NCI-H1930 (cell line): ENCODE measurements at places on chromosomes 7 and 10.

- DNase-seq, result no peak
Measured at GRCh38 chr7:106309362-106309761, 24.6 kb upstream of the NAMPT start.

DNA sequence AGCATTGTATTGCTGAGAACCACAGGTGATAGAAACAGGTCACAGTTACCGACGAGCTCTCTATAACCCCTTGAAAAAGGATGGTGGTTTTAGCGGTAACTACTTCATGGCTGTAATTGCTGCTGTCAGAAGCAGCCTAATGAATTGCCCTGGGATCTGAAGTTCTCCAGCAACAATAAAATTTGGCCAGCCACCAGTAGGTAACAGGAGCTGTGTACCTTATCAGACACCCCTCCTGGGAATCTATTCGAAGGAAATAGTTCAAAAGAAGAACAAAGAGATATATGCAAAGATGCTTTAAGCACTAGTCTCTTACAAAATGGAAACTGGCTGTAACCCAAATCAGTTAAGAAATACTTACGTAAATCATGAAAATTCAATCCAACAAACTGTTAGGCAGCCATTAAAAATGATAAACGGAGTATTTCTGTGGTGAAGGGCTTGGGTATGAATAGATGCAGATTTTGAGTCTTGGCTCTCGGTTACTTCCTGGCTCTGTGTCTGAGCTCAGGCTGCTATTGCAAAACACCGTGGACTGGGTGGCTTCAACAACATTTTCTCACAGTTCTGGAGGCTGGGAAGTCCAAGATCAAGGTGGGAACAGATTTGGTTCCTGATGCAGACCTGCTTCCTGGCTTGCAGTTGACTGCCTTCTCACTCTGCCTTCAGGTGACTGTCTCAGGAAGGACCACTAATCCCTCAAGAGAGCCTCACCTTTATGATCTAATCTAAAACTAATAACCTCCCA, 1.6 kb downstream of the MSRB2 start:
- no peak for DNase-seq

DNA sequence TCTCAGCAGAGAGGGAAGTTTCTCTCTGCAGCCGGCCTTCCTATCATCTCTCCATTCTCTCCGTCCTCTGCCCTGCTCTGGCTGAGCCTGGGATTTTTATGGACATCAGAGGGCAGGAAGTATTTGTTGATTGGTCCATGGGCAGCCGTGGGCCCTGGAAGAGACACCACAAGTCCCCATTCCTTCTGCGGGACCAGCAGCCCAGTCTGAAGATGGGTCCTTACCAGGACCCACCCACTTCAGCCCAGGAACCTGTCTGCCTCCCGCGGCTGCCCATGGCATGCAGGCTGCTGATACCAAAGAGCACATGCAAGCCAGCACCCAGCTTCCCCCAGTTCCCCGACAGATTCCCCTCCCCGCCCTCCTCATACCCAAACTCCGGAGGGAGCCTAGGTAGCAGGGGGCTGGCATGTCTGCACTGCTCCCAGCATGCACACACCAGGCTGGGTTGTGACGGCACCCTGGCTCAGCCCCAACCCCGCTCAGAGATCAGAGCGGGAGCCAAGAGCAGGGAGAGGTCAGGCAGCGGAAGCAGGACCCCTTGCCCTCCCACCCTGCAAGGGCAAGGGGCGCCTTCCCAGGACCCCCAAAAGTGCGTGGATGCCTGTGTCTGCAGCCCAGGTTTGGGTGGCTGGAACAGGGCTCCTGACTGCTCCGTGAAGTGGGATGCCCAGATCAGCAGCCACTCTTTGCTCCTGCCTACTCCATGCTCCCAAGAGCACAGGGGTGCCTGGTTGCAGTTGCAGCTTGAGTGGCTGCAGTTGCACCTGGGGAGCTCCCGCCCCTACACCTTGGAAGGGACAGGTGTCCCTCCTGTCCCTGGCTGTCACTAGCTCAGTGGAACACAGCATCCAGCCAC, 538.6 kb upstream of the POT1 start:
- DNase-seq, result no peak

DNA sequence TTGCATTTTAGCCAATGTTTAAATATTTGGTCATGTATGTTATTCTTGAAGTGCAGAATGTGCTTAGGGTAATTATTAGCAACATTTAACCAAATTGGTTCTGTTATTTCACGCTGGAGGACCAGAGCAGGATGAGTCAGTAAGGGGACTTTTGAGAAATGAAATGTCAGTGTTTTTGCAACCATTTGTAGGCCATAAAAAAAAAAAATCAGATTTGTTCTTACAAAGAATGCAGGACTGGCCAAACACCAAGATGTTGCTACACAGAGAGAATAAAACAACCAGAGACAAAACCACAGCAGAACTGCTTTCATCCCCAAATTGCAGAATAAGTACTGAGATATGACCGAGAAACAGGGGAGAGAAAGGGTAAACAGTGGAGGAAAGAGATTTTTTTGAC, 62.1 kb downstream of the TPST1 start:
- DNase-seq, result no peak

DNA sequence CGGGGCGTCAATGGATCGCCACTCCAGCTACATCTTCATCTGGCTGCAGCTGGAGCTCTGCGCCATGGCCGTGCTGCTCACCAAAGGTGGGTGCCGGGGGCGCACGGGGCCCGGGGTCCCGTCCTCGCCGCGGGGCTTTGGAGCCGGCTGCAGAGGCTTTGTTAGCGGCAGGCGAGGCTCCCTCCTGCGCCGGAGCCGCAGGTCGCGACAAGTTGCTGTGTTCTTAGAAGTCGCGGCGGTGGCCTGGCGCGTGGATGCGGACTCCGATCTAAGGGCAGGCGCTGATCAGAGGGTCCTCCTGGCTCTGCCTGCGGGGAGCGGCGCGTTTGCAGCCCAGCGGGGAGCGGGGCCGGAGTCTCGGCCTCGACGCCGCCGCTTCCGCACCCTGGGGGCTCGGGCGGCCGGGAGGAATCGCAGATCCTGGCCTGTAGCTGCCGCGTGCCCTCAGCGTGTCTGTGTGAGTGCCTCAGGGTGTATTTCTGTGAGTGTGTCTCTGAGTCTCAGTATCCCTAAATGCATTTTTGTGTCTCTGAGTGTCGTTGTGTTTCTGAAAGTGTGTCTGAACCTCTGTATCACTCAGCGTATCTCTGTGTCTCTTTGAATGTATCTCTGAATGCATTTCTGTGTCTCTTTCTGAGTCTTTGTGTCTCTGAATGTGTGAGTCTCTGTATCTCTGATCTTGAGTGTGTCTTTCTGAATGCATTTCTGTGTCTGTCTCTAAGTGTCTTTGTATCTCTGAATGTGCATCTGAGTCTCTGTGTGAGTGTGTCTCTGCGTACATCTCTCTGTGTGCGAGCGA, 766 bp downstream of the BAMBI start:
- DNase-seq, result no peak

- no peak for DNase-seq
Measured at GRCh38 chr7:157809863-157810851, 473.4 kb downstream of the DNAJB6 start.

DNA sequence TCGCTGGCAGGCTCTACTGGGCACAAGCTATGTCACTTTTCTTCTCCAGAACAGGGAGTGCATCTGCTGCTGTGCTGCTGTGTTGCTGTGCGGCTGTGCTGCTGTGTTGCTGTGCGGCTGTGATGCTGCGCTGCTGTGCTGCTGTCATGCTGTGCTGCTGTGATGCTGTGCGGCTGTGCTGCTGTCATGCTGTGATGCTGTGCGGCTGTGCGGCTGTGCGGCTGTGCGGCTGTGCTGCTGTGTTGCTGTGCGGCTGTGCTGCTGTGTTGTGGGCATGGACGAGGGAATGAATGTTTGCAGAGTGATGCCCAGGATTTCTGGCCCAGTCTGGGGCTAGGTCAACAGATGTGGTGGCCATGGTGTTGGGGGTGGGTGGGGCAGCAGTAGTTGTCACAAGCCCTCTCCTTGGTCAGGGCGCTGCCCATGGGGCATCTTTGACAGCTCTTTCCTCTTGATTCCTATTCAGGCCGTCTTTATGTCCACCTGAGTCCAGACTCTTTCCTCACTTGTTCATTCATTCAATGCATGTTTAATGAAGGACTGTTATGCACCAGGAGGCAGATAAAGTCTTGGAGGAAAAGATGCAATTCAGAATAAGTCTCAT, 55.6 kb downstream of the C10orf120 start:
- no peak for DNase-seq

DNA sequence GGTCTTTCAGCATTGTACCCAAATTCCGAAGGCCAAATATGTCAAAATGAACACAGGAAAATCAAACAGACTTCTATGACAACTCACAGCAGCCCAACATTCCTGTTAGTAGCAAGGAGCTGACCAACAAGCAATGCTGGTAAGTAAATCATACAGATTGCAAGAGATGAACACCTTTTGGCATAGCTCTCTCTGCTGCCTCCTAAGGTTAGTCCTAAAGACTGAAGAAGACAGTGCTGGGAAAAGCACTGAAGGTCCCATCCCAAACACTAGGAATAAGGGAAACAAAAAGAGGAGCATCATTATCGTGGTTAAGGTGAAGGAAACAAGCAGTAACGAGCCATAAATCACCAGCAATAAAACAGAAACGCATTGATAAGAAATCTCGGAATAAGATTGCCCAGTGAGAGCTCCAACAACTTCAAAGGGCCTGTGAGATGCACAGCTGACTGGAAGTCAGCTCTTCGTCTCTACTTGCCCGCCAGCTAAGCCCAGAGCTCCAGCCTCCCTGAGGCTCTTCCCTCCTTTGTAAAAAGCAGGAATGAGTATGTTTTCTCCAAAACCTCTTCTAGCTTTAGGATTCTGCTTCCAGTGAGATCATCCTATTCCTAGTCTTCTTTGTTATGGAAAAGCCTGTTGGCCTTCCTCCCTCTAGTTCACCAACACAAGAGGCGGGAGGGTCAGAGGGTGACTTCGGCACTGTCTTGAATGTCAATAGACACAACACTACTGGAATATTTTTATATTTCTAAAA, 15.3 kb downstream of the NUDT5 start:
- no peak for DNase-seq

GRCh38 chr7:1348096-1348822, 111.0 kb downstream of the MICALL2 start:
- DNase-seq, result no peak

DNA sequence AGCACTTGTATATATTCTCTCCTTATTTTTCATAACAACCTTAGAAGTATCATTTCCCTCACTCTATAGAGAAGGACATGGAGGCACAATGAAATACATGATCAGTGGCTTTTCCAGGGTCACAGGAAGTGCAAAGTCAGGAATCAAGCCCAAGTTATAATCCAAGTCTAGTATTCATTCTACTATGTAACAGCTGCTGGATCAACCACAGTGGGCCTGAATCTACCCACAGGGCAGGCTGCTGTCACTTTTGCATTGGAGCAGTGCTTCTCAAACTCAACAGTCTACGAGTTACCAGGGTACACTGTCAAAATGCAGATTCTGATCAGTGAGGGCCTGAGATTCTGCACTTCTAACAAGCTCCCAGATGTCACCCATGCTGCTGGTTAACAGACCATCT, 18.3 kb downstream of the ZDHHC16 start:
- DNase-seq, result no peak

GRCh38 chr10:45044290-45044689, 43.6 kb downstream of the ZNF22 start:
- DNase-seq, result no peak

GRCh38 chr7:154167807-154168206, 115.6 kb downstream of the DPP6 start:
- DNase-seq, result no peak

- no peak for DNase-seq
Measured at GRCh38 chr7:11786186-11786585, 45.8 kb downstream of the THSD7A start.

DNA sequence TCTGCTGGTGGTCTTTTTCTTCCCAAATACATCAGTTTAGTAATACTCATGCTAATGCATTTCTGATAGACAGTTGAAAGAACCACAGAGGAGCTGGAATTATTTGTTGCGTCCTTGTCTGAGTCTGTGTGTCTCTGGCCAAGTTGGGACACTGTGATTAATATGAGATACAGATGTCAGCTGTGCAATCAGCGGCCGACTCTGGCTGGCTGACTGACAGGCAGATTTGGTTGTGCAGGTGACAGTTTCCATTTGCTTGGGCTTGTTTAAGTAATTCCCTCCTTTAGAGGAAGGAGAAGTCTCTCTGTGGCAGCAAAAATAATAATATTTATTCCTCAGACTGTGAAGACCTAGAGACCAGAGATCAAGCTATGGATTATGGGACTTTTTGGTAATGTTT, 176.2 kb upstream of the CHRM2 start:
- no peak for DNase-seq

- DNase-seq, result no peak
Measured at GRCh38 chr7:1492221-1492620, 12.0 kb downstream of the INTS1 start.
